ENCODE measurements at places on chromosomes 4 and X. TPM values are rescaled to one million over a fixed set of nuclear protein-coding genes. Genes with fewer than 3 reads are reported as not detected.
A peak's percentile ranks its signal among the peaks of the same experiment; 100 is the strongest.

DNA sequence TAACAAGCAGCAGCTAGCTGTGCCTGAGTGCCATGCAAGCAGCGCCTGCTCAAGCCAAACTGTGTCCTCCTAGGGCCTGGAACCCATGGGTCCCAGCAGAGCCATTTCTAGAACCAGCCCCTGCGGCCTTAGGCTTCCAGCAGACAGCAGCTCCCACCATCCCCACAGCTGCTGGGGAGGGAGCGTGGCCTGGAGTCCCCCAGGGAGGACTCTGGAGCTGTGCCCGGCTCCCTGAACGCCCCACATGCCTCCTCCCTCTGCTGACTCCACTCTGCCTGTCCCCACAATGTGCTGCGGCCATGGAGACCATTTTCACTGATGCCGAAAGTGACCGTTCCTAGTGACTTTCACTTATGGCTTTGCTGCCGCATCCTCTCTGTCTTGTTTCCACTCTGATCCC, 45.9 kb downstream of the GAK start:
- DNase-seq, result peak; percentile 40

GRCh38 chr4:109803924-109804571, 2.2 kb upstream of the CFI start:
- peak; percentile 35 for DNase-seq

Gene MAOA
- 0.44 TPM for total RNA-seq

- peak; percentile 10 for DNase-seq
Measured at GRCh38 chrX:71543316-71543715, 10.4 kb downstream of the OGT start.

DNA sequence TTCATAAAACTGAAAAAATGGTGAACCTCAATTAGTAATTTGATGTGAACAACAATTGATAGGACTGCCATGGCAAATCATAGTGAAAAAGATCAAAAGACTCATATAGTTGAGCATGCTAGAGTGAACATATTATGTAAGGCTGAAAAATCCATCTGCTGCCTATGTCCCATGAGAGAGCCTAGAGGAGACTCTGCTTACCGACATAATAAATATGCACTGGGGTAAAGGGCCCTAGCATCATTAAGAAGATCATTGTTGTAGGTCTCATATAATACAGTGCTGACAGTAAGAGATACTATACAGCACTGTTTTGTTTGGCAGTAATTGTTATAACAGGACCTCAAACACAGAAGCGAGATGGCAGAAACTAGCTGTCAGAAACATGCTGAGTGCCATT, 229.0 kb downstream of the PABPC4L start:
- DNase-seq, result no peak

DNA sequence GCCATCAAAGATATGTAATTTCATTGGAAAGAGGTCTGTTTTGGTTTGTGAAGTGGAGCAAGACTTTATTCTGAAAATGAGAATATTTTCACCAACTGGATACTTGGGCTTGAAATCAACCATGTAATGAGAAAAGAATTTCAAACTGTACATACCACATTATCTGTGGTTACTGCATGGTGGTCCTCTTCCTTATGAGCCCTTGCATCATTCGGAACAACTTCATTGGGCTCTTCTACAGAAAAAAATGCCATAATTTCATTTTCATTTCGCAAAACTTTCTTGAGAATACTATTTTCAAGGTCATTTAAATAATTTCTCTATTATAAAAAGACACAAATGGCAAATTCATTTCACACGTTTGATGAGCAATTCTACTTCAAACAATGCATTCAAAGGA, 148.6 kb upstream of the RPS6KA6 start:
- DNase-seq, result peak; percentile 6

GRCh38 chr4:135497563-135498152, 1296.1 kb upstream of the PABPC4L start:
- no peak for DNase-seq

GRCh38 chr4:19309378-19309777, 942.3 kb upstream of the SLIT2 start:
- peak; percentile 70 for DNase-seq

GRCh38 chr4:182175788-182176519, 67.2 kb upstream of the TENM3 start:
- DNase-seq, result no peak

GRCh38 chrX:129013574-129013973, 509.7 kb downstream of the SMARCA1 start:
- DNase-seq, result no peak

Gene MAGEA1
- not detected for total RNA-seq
